ENCODE measurements at places on chromosomes 7 and 10.

DNA sequence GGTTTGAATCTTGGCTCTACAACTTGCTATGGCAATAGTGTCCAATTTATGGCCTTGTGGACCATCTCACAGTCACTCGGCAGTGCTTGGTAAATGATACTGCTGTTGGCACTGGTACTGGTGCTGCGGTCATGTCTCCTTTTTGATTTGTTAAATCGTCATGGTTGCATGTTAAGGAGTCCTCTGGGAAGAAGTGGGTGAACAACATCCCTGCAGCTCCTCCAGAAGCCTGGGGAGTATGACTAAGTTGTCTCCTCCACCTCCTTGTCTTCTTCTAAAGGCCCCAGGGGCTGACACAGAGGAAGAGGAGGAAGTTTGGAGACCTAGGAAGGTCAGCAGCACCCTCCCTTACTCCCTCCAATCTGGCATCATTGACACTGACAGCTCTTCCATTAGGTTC is 8.5 kb downstream of the ITPRIP start:
- DNase-seq: peak; percentile 93

GRCh38 chr10:67618116-67618515 is 77.9 kb downstream of the CTNNA3 start:
- DNase-seq: no peak

GRCh38 chr10:117432866-117433265 is 57.6 kb upstream of the PDZD8 start:
- no peak for DNase-seq

DNA sequence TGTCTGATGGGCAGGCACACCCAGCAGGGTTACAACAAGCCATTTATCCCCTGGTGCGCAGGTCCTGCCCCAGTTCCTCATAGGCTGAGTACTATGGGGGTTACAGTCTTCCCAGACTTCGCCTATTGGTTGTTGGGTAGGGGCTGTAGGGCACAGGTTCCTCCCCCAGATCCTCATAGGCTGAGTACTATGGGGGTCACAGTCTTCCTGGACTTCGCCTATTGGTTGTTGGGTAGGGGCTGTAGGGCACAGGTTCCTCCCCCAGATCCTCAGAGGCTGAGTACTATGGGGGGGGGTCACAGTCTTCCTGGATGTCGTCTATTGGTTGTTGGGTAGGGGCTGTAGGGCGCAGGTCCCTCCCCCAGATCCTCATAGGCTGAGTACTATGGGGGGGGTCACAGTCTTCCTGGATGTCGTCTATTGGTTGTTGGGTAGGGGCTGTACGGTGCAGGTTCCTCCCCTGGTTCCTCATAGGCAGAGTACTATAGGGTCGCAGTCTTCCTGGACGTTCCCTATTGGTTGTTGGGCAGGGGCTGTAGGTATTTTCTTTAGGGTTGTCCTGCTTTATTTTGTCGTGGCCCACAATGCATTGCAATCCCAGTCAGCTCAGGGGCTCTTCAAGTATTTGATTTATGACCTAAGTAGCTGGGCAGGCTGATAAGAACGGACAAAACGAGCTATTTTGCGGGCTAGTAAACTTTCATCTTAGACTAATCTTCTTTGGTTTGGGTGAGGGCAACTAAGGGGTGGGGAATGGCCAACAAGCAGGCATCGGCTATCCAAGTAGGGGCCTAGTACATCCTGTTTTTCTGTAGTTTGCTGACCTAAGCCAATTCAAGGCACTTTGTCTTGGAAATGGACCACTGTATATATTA is 3.4 kb downstream of the LRRC27 start:
- peak; percentile 89 for DNase-seq

DNA sequence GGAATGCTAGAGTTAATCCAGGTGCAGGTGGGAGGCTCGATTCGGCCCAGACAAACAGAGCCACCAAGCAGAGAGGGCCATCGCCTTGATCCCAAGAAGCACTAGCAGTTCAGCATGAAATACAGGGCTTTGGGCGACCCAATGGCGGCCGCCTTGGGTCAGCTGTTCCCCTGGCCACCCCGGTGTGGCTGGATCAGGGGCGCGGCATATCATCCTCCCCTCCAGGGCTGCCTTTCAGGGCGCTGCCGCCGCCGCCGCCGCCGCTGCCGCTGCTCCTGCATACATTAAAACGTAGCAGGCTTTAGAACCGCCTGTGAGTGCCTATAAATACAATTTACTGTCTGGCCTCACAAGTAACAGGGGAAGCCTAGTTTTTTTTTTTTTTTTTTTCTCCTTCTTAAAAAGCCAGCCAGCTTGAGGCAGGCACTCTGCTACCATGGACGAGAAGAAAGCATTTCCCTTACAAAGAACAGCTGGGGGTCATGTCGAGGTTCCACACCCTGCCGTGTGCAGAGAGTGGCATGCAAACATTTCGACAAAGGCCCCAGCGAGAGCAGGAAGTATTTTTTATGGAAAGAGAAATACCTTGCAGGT is 57.7 kb upstream of the EFCAB10 start:
- no peak for DNase-seq

- peak; percentile 66 for DNase-seq
These were observed 5.7 kb downstream of the TNS3 start for GRCh38 chr7:47576031-47576865.

- no peak for DNase-seq
These were observed 49.4 kb downstream of the VWC2 start for GRCh38 chr7:49822856-49823255.

DNA sequence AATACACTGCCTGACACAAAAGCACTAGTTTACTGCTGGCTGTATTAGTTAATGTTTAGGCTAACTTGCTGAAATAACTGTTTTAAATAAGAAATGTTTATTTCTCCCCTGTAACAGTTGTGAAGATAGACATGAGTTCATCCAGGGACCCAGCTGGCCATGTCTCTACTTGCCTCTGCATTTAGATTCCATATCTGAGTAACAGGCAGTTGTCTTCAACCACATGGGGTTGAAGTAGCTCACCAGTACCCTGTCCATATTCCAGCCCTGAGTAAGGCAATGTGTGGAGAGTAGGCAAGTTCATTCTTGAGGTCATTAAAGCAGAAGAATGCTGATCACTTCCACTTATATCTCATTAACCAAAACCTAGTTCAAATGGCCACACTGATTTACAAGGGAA is 31.1 kb upstream of the RSBN1L start:
- DNase-seq: no peak

GRCh38 chr10:132350946-132351345 is 19.0 kb downstream of the LRRC27 start:
- DNase-seq: no peak

DNA sequence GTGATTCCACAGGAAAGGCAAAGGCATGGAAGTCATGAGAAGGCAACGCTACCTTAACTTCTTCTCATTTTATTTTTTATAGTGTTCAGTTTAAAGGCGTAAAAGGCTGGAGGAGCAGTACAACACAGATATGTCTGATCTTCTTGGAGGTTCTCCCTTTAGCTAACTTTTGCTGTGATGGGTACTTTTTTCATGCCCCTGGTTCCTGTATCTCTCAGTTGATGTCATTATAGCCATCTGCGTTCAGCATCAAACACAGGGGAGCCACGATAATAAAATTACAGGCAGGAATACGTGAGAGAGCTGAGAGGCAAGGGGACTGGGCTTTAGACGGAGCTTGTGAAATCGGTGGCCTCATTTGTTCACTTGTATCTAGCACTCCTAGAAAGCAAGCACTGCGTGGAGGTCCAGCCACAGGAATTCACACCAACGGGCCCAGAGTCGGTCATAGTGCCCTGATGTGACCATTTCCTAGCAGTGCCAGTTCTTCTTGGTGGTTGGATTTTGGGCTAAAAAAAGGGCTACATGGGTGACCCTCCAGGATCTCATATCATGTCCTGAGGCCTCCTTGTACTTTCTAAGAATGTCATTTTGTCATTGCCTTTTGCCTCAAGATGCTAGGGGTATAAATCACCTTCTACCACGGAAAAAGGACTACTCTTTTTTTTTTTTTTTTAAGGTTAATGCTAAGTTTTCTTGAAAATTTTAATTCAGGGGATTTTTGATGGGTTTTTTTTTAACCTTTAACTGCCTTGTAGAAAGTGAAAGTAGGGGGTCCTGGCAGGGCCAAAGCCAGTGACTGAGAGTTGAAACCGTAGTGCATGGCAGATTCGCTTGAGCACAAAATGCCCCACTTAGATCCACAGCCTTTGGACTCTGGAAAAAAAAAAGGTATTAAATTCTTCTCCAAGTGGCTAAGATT is 191.5 kb downstream of the CELF2 start:
- DNase-seq: no peak

DNA sequence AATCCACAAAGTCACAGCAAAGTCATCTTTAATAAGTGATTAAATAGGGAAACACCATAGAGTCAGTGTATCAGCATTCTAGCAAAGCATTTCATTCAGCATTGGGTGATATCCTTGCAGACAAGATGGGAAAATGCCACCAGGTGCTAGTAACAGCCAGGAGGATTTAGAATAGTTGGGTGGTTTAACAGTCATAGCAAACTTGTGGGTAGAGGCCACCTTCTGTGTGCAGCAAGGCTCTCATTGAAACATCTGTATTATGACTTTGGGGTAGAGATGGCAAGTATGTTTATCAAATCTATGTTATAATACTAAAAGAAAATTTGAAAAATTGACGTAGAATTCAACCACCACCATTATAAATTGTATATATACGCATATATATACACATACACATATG is 26.4 kb upstream of the ADO start:
- DNase-seq: no peak

- DNase-seq: no peak
These were observed 167.5 kb downstream of the RNLS start for GRCh38 chr10:88415533-88416130.

Measured in NCI-H226 (cell line).